Activated CD8-positive, alpha-beta memory T cell treated with anti-CD3 and anti-CD28 coated beads for 48 hours (primary cell): ENCODE measurements at places on chromosomes 2 and 18.
A peak's percentile ranks its signal among the peaks of the same experiment; 100 is the strongest.

DNA sequence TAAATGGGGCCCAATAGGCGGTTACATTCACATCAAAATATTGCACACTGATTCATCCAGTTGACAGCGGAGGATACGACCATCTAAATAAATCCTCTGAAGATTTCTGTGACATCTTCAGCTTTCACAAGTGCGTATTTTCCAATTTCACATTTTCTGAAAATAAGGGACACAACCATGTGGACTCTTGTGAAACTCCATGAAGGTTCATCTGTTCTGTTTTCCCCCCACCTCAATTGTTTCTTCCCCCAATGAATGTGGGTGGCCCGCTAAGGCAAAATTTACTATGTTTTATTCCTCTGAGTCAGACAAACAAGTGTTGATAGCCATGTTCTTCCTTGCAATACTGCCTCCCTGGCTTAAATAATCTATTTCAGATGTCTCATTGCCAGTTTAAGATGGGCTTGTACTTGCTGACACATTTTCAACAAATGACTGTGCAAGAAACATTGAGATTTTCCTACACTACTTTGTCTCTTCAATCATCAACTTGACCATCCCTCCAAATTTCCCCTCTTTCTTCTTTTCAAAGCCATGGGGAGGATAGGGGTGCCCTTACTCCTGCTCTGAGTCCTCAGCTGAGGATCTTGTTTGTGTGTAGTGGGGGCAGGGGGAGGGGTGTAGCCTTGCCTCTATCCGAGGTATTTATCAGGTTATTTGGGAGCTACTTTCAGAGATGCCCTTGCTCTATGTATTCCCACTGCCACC lies 78.2 kb downstream of the BCL11A start:
- DNase-seq: no peak

DNA sequence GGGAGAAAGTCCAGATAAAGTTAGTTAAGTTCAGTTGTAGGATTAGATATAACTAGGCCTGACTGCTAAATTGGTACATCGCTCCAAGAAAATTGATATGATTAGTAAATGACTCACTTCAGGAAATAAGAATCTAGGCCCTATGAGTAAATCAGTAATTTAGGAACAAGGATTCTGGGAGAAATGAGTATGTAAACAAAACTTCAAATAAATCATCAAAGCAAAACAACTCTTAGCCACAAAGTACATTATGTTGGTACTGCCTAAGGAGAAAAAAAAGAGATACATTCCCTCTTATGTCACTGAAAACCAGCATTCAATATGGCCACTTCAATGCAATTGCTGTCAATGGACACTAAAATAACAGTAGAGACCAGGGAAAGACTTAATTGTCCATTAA lies 529.1 kb downstream of the ZNF804A start:
- DNase-seq: no peak

DNA sequence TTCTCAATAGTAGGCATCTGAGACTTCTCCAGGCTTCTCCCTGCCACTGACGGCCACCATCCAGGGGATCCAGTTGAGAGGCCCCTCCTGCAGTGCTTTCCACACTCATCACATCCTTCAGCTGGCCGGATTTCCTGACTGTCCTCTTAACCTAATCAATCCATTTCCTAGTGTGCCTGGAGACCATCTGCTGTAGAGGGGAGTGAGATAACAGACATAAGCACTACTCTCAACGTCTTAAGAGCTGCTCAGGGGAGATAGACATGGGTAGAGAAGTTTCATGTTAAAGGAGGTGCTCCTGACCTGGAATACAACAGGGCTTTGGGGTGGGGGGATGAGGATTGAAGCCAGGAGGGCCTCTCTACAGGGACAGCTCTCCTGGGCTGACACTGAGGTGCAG lies 14.2 kb downstream of the SPR start:
- DNase-seq: no peak

GRCh38 chr2:100381240-100381639 lies 36.2 kb downstream of the CHST10 start:
- peak; percentile 72 for DNase-seq

DNA sequence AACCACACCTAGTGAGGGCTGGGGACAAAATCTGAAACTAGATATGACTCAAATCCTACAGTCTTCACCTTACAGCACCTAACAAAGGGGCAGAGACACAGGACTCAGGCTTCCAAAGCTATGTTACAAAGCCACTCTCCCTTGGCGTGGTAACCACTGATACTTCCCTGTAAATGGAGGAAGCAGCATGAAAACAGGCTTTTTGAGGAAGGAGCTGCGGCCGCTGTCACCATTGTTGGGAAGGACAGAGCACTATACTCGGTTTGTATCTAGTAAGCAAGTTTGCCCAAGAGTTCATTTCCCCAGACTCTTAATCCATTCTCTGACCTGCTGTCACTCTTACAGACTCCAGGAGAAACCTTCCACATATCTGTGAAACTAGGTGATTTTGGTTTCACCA lies 60.3 kb downstream of the LONRF2 start:
- DNase-seq: no peak

DNA sequence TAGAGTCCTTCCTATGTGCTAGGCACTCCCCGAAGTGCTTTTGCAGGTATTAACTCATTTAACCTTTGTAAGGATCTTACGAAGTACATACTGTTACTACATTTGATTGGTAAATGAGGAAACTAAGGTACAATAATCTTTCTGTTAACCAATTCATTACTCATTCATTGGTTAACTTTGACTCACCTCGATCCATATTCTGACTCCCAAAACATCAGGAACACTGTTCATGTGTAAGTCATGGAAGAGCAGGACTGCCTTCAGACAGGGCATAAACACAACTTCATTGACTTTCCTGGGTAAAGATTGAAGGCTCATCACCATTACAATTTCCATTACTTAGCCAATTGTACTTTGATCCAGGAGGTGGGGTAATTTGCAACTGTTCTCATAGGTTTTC lies 40.6 kb downstream of the NAPG start:
- no peak for DNase-seq

DNA sequence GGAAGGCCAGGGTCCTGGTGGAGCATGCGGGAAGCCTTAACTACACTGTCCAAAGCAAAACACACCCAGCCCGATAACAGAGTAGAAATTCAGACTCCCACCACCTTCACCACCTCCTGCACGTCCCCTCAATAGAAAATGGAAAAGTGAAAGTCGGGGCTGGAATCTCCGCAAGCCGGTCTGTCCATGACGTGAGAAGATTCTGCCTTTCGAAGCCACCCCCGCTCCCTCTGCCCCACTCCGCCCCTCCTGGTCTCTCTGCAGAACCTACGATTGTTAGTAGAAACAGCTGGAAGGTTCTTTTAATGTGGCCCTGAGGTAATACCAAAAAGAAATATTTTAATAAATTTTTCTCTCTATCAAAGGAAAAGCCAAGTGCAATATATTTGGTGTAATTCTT lies 116.4 kb downstream of the GBX2 start:
- DNase-seq: no peak

DNA sequence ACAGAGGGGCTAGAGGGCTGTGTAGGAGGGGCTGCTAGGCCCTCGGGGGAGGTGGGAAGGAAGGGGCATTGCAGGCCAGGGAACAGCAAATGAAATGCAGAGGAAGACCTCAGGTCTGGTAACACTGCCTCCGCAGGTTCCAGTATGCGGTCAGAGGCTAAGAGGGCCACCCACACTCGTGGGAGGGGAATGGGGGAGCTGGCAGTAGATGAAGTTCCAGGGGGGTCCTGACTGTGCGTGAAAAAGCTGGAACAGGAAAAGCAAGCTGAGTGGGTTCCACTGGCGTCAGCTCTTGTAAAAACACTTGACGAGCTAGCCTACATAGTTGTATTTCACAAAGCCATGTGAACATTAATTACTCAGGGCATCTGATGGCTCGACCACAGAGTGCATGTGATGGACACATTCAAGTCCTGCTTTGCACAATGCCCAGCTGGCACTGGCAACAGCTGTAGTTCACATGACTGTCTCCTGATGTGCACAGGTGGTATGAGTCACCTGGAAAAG lies 29.0 kb upstream of the PTPN4 start:
- no peak for DNase-seq

DNA sequence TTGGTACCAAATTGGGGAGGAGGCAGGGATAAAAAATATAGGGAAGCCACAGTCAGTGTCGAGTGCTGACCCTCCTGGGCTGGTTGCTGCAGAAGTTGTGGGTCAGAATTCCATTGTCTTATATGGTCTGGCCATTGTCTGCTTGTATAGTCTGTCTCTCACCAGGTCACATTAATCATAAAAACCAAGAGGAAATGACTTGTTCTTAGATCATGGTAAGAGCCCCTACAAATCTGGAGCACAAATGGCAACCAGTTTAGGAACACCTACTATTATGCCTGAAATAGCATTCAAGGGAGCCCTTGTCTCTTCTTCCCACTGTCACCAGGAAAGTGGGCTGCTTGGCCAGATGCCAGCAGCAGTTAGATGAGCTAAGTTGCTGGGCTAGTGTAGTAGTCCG lies 119.7 kb upstream of the RMP24 start:
- DNase-seq: no peak

DNA sequence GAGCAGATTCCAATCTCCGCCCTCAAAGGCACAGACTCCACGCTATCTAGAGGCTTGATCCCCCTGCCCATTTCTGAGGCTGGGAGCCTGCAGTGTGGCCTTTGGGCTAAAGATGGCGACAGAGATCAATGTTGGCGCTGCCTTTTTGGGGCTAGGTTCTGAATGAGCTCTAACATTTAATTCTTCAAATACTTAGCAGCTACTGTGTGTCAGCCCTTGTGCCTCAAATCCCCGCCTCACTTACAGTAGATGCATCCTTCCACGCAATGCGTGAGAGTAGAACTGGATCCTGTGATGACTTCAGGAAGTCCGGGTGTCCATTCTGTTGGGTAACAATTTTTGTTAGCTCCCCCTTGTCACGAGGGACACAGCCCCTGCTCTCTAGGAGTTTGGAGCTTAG lies 12.4 kb downstream of the IL1F10 start:
- peak; percentile 16 for DNase-seq
